ENCODE measurements at places on chromosomes 3 and 15. TPM values are rescaled to one million over a fixed set of nuclear protein-coding genes. Genes with fewer than 3 reads are reported as not detected.
A peak's percentile ranks its signal among the peaks of the same experiment; 100 is the strongest.

ATP13A3 gene
- 125 TPM for total RNA-seq

LTK gene
- total RNA-seq = 0.17 TPM

THPO gene
- total RNA-seq = not detected

CDC25A gene
- total RNA-seq = 7.3 TPM

KAT2B gene
- 10.4 TPM for total RNA-seq

FSTL1 gene
- 56.4 TPM for total RNA-seq

SMCO1 gene
- not detected for total RNA-seq

CACNA1D gene
- 0.26 TPM for total RNA-seq

SERPINI1 gene
- total RNA-seq = 2.6 TPM

DNA sequence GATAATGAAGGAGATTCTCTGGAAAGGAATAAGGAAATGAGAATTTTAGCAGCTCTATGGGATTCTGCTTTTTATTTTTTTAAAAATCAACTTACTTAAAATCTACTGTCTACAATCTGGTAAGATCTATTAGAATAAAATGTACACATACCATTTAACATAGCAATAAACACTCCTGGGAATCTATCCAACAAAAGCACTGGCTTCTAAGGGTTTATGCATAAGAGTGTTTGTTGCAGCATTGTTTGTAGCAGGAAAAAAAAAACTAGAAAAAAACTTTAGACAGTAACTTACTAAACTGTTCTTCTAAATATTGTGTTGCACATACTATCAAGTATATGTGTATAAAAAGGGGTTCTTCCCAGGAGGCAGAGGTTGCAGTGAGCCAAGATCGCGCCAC, 15.7 kb upstream of the RBP1 start:
- H3K4me3 ChIP-seq = no peak overlapping the region
- peak; percentile 53 for DNase-seq
- no peaks in the 10 kb centered on the region for H3K36me3 ChIP-seq
- H3K4me1 ChIP-seq = peaks cover 38% of the 10 kb centered on the region
- H3K27me3 ChIP-seq = no peaks in the 10 kb centered on the region

GRCh38 chr3:46868287-46868686, 5.0 kb upstream of the MYL3 start:
- peaks cover 11% of the 10 kb centered on the region for H3K4me1 ChIP-seq
- H3K27me3 ChIP-seq = peaks cover 25% of the 10 kb centered on the region
- no peaks in the 10 kb centered on the region for H3K36me3 ChIP-seq
- DNase-seq = no peak
- H3K4me3 ChIP-seq = no peak overlapping the region

DNA sequence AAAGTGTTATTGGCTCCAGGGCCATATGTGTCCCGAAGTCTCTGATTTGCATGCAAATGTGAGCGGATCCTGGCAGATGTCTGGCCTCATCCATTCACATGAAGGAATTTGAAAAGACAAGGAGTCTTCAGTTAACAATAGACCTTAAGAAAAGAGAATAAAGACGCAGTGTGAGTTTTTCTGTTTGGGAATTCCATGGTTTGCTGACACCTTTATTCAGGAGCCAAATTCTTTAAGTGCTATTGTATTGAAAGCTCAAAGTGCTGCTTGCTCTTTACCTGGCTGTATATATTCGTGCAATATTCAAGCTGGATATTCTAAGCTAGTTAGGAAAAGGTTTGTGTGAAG, 2.2 kb downstream of the LRRN1 start:
- no peaks in the 10 kb centered on the region for H3K36me3 ChIP-seq
- no peak for DNase-seq
- no peak overlapping the region for H3K4me3 ChIP-seq
- no peak overlapping the region for H3K27ac ChIP-seq
- peaks cover 7% of the 10 kb centered on the region for H3K4me1 ChIP-seq

DNA sequence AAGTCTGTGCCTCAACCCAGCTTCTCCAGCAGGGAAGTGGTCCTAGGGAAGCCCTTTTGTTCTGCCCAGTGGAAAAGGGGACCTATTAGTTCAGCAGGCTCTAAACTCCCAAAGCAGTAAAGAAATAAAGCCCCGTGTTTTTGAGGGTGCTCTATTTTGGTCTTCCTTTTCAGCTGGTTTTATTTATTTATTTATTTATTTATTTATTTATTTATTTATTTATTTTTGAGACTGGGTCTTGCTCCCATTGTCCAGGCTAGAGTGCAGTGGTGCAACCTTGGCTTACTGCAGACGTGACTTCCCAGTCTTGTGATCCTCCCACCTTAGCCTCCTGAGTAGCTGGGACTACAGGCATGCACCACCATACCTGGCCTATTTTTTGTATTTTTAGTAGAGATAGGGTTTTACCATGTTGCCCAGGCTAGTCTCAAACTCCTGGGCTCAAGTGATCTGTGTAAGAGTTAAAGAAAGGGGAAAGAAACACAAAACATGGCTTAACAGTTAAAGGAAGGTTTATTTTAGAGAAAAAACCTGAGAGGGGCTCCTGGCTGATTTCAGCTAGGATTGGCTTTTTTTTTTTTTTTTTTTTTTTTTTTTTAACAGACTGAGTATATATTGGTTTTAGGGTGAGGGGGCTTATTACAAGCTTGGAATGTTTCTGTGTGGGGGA, 154.6 kb downstream of the CLSTN2 start:
- H3K4me1 ChIP-seq = no peaks in the 10 kb centered on the region
- DNase-seq = no peak
- H3K36me3 ChIP-seq = no peaks in the 10 kb centered on the region

GRCh38 chr15:90816401-90817116, 51.8 kb upstream of the FURIN start:
- H3K36me3 ChIP-seq = no peaks in the 10 kb centered on the region
- no peak overlapping the region for H3K4me3 ChIP-seq
- no peaks in the 10 kb centered on the region for H3K27me3 ChIP-seq
- no peak overlapping the region for H3K27ac ChIP-seq
- no peaks in the 10 kb centered on the region for H3K4me1 ChIP-seq

- no peak overlapping the region for H3K27ac ChIP-seq
- DNase-seq = peak; percentile 36
- H3K4me3 ChIP-seq = no peak overlapping the region
- no peaks in the 10 kb centered on the region for H3K4me1 ChIP-seq
- H3K27me3 ChIP-seq = no peaks in the 10 kb centered on the region
Measured at GRCh38 chr3:40588406-40588805, 63.6 kb downstream of the ZNF621 start.

DNA sequence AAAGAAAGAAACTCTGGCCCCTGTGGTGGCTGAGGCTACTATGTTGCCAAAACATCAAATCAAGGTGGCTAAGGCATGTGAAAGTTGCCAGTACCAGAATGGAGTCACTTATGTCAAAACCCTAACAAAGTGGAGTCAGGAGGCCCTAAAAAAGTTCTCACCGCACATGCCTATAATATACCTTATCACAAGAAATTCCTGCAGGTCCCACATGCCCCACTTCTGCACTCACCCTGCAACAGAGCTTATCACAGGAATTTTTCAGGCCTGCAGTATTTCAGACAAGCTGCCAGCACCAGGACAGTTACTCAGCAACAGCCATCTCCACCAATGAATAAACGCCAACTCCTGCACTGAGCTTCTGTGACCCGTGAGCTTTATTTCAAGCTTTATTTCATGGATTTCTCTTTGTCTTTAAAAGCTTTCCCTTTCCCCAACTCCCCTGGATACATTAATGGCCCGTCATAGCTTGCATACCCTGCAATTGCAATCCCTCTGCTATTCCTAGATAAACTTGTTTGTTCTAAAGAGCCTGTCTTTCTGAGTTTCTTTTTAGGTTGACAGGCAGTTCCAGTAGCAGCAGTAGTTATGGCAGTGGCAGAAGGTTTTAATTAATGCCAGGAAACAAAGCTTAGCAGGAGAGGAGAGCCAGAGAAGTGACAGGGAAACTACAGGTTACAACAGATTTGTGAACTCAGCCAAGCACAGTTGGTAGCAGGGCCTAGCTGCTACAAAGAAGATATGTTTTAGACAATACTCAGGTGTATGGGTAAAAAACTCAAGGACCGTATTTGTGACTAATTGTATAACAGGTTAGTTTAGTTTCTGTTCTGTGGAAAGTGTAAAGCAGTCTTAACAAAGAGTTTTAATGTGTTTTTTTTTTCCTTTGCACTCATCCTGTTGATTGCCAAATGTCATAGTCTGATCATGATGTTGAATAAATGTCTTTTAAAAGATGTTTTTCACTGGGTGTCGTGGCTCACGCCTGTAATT, 15.9 kb upstream of the TMEM42 start:
- no peaks in the 10 kb centered on the region for H3K4me1 ChIP-seq
- H3K27ac ChIP-seq = no peak overlapping the region
- H3K4me3 ChIP-seq = no peak overlapping the region

GRCh38 chr15:59522988-59523461, 85.0 kb downstream of the FAM81A start:
- H3K27me3 ChIP-seq = no peaks in the 10 kb centered on the region
- no peaks in the 10 kb centered on the region for H3K36me3 ChIP-seq
- no peaks in the 10 kb centered on the region for H3K4me1 ChIP-seq
- peak; percentile 41 for DNase-seq

GRCh38 chr3:20905210-20905805, 719.3 kb upstream of the SGO1 start:
- H3K4me1 ChIP-seq = peaks cover 4% of the 10 kb centered on the region
- no peaks in the 10 kb centered on the region for H3K27me3 ChIP-seq
- peak; percentile 24 for DNase-seq
- no peaks in the 10 kb centered on the region for H3K36me3 ChIP-seq
- H3K4me3 ChIP-seq = no peak overlapping the region

DNA sequence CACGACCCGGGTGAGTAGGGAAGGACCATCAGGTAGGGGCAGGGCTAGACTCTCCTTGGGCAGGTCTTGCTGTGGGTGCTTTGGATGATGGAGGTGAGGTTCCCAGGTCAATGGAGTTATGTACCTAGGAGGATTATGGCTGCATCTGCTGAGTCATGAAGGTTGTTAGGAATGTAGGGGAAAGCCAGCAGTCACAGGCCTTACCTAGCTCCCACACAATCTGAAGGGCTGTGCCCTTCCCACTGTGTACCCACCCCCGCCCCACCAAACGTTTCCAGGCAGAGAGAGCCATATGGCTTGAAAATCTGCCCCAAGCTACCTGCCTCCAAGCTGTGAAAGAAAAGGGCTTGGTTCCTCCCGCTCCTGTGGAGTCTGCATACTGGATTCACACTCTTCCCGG, 573.4 kb upstream of the DPPA4 start:
- no peak overlapping the region for H3K27ac ChIP-seq
- no peaks in the 10 kb centered on the region for H3K27me3 ChIP-seq
- no peak for DNase-seq
- no peak overlapping the region for H3K4me3 ChIP-seq

GRCh38 chr3:191085091-191085490, 114.0 kb upstream of the OSTN start:
- no peak for DNase-seq
- no peak overlapping the region for H3K4me3 ChIP-seq
- H3K4me1 ChIP-seq = peaks cover 14% of the 10 kb centered on the region
- no peak overlapping the region for H3K27ac ChIP-seq
- no peaks in the 10 kb centered on the region for H3K27me3 ChIP-seq
- H3K36me3 ChIP-seq = no peaks in the 10 kb centered on the region

All from MCF 10A (cell line).